ENCODE measurements at places on chromosomes 4 and X.

- peak; percentile 11 for DNase-seq
These were observed at the start of gene GPR34 for GRCh38 chrX:41688835-41689234. Gene GPR34, plus strand, starts transcription at chrX:41688973. Its CDS starts 6,661 bp downstream, at chrX:41695634.

DNA sequence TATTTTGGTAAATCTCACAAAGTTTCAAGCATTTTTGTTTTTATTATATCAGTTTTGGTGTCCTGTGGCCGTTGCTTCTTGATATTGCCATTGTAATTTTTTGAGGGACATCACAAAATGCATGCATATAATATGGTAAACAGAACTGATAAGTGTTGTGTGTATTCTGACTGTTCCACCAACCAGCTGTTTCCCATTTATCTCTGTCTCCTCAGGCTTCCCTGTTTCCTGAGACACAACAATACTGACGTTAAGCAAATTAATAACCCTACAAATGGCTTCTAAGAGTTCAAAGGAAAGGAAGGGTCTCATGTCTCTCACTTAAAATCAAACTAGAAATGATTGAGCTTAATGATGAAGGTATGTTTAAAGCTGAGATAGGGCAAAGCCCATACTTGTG lies 40.0 kb downstream of the UGT2B10 start:
- no peak for DNase-seq

DNA sequence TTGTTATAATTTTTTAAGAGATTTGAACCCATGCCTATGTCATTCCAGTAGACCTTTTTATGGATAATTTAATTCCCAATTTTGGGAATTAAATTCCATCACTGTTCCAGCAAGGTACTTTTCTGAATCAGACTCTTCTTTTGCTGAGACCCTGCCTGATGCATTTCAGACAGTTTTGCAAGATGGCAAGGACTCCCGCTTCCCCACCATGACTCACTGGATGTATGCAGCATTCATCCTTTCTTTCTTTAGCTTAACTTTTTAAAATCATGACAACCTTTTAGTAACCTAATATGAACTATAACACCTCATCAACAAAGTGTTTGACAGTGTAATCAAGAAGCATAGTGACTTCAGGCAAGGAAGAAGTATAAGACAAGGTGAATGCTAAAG lies 178.1 kb upstream of the LEF1 start:
- no peak for DNase-seq

- DNase-seq = no peak
These were observed 13.1 kb downstream of the DCHS2 start for GRCh38 chr4:154478547-154478946.

DNA sequence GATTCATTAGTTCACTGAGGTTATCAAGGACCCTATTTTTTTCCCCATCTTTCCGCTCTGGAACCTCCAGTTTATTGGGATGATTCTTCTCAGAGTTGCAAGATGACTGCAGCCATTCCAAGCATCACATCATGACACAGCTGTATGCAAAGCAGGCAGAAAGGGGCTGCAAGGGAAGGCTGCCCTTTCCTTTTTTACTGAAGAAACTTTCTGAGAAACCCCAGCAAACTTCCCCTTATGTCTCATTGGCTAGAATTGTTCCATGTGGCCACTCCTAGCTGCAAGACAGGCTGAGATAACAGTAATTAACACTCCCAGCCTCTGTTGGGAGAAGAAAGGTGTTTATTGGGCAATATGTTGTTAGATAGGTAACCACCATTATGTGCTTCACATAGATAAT lies 102.6 kb downstream of the SATL1 start:
- no peak for DNase-seq

GRCh38 chr4:40321574-40322275 lies 13.4 kb upstream of the CHRNA9 start:
- DNase-seq = no peak

DNA sequence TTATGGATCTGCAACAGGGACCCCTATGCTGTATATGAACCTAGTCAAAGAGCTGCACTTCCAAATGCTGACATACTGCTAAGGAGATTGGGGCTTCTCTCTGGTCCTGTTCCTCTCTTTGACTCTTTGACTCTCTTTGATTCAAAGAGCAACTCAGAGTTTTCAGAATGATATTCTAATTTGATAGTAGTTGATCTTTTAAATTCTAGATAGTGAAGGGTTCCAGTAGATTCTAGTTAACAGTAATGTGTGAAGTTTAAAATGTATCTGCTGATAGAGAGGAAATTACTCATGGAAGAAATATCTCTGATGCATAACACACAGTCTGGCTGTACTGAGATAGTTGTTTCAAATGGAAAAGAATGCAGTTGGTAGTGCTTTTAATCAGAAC lies 239.1 kb downstream of the RASL11B start:
- no peak for DNase-seq

GRCh38 chr4:121336706-121337105 lies 44.1 kb downstream of the QRFPR start:
- DNase-seq = no peak

- DNase-seq = no peak
These were observed 24.8 kb downstream of the CTBP1 start for GRCh38 chr4:1223841-1224809.

- DNase-seq = no peak
These were observed 219.4 kb downstream of the EPHA5 start for GRCh38 chr4:65450899-65451298.

- DNase-seq = no peak
These were observed 331.5 kb downstream of the PRDM5 start for GRCh38 chr4:120591038-120591437.

DNA sequence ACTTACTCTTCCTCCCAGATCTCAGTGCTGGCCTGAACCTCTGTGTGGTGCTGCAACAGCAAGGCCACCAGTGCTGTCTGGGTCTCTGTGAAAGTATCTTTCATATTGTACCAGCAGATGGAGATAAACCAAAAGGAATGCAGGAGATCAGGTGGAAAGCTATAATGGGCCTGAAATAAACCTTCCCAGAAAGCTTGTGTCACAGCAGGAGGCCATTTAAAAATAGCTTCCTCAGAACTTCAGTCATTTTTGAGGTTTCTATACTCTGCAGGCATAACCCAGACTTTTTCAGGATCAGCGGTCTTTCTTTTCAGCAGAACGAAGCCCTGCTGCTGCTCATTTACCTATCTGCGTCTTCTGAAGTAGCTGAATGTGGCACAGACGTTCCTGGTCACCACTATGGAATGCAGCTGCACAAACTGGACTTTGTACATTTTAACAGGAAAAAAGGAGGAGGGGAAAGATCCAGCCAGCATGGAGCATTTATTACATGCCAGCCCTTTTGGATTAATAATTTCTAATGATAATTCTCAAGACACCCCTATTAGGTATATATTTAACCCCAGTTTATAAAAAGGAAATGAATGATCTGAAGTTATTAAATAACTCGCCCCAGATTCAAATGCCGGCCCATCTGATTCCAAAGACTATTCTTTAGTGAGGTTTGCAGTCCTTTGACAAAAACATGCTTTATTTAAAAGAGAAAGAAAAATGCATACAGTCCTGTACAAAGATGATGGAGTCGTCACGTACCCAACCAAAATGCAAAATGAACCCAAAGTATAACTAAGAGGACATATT lies 119.7 kb downstream of the NFKB1 start:
- DNase-seq = peak; percentile 54

DNA sequence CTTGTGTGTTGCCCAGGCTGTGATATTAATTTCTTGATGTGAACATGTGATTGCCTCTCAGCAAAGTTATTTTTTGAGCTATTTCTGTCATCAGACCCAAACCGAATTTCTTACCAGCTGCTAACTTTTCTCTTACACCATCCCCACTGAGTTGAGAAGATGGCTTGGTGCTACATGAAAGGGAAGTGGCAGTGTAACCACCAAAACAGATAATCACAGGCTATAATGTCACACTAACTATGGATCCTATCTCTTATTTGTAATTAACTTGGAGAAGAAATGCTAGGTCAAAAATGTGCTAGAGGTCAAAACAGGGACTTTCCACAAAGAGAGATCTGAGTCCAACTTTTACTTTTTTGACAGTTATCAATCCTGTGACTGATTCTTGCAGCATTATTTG lies 43.8 kb downstream of the ELOVL6 start:
- DNase-seq = peak; percentile 5
